ENCODE measurements at places on chromosomes 12 and 14. TPM values are rescaled to one million over a fixed set of nuclear protein-coding genes. Genes with fewer than 3 reads are reported as not detected.
A peak's percentile ranks its signal among the peaks of the same experiment; 100 is the strongest.

PGAM5 gene
- total RNA-seq: 33.3 TPM

OVCH1 gene
- total RNA-seq: not detected

SERPINA4 gene
- total RNA-seq: not detected

DNAJC22 gene
- total RNA-seq: 0.34 TPM

CABP1 gene
- total RNA-seq: 0.19 TPM

PRH2 gene
- not detected for total RNA-seq

CCDC175 gene
- not detected for total RNA-seq

PDE6H gene
- not detected for total RNA-seq

GATC gene
- total RNA-seq: 28.8 TPM

GALNT16 gene
- 6.3 TPM for total RNA-seq

BLOC1S1 gene
- 49.2 TPM for total RNA-seq

MGAT4C gene
- total RNA-seq: 1.2 TPM

P2RX7 gene
- not detected for total RNA-seq

- no peaks in the 10 kb centered on the region for H3K4me1 ChIP-seq
- H3K27me3 ChIP-seq: peaks cover 7% of the 10 kb centered on the region
- H3K4me3 ChIP-seq: no peak overlapping the region
- DNase-seq: no peak
- H3K36me3 ChIP-seq: no peaks in the 10 kb centered on the region
Observed at GRCh38 chr14:76829013-76829365, 2.8 kb downstream of the LRRC74A start.

- no peaks in the 10 kb centered on the region for H3K27me3 ChIP-seq
- H3K27ac ChIP-seq: no peak overlapping the region
- no peaks in the 10 kb centered on the region for H3K36me3 ChIP-seq
- DNase-seq: peak; percentile 3
Observed at GRCh38 chr14:88933191-88933590, 108.7 kb downstream of the TTC8 start.

- DNase-seq: no peak
- H3K27me3 ChIP-seq: no peaks in the 10 kb centered on the region
- H3K4me1 ChIP-seq: peaks cover 8% of the 10 kb centered on the region
- H3K4me3 ChIP-seq: no peak overlapping the region
- no peaks in the 10 kb centered on the region for H3K36me3 ChIP-seq
Observed at GRCh38 chr14:22449600-22449905, 139.5 kb downstream of the DAD1 start.

GRCh38 chr14:61567838-61568571, 127.3 kb upstream of the HIF1A start:
- H3K36me3 ChIP-seq: no peaks in the 10 kb centered on the region
- no peak overlapping the region for H3K4me3 ChIP-seq
- DNase-seq: no peak
- no peaks in the 10 kb centered on the region for H3K27me3 ChIP-seq
- H3K27ac ChIP-seq: peak overlapping the region; percentile 19

GRCh38 chr12:27453421-27453820, 6.9 kb downstream of the SMCO2 start:
- H3K4me1 ChIP-seq: no peaks in the 10 kb centered on the region
- H3K36me3 ChIP-seq: no peaks in the 10 kb centered on the region
- no peaks in the 10 kb centered on the region for H3K27me3 ChIP-seq
- H3K27ac ChIP-seq: no peak overlapping the region
- H3K4me3 ChIP-seq: no peak overlapping the region

DNA sequence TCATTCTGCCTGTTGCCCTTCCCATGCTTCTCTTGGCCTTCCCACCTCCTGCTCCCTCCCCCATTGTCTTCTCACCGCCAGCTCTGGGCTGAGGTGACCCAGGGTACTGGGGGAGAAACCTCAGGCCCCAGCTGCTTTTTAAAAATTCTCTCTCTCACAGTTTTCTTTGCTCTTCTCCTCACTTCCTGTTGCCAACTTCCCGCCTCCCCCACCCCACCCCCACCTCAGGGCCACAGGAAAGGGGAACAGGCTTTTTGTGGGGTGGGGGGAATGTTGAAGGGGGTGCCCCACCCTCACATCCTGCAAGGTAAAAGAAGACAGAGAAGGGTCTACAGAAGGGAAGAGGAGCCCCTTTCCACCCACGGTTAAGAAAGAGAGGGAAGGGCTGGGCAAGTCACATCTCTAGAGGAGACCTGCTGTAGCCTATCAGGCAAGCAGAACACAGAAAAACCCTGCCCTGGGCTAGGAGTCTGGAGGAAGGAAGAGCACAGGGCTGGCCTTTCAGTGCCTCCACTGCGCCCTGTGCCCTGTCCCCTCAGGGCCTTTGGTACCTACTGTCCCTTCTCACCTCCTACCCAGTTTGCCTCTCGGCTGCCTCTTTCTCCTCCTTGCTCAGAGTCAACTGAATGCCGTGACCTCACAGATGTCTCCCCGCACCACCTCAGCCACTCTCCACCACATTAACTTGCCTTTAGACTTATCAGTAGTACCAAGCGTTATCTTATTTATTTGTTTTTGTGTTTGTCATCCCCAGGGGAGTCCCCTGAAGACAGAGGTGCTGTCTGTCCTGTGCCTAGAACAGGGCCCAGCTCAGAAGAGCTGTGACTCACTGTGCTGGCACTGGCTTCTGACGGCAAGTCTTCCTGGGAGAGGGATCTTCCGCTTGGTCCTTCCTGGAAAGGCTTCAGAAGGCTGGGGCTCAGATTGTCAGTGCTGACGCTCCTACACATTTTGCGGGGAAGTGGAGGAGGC, 1.7 kb downstream of the ARHGAP9 start:
- H3K27ac ChIP-seq: no peak overlapping the region
- H3K4me3 ChIP-seq: no peak overlapping the region
- DNase-seq: peak; percentile 35
- no peaks in the 10 kb centered on the region for H3K36me3 ChIP-seq
- H3K27me3 ChIP-seq: peaks cover 45% of the 10 kb centered on the region

DNA sequence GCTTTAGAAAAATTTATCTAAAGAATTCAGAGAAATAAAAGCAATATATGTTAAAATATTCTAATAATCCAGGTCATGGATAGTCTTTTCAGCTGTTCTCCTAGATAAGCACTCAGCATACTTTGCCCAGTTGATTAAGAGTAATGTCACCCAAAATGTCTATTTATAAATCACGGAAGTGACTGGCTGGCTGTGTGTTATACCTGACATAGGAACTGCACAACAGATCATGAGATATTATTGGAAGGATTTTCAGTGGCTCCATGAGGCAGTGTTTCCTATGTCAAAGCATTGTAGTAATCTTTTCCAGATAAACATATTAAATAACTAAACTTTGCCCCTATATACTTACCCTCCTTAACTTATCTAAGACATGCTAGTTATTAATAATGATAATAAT, 128.8 kb downstream of the ITPR2 start:
- H3K27ac ChIP-seq: no peak overlapping the region
- DNase-seq: no peak
- H3K36me3 ChIP-seq: no peaks in the 10 kb centered on the region
- no peaks in the 10 kb centered on the region for H3K27me3 ChIP-seq

- H3K27me3 ChIP-seq: no peaks in the 10 kb centered on the region
- H3K36me3 ChIP-seq: no peaks in the 10 kb centered on the region
- peak; percentile 76 for DNase-seq
- peaks cover 14% of the 10 kb centered on the region for H3K4me1 ChIP-seq
- H3K4me3 ChIP-seq: no peak overlapping the region
Observed at GRCh38 chr12:27610374-27610773, 85.9 kb upstream of the REP15 start.

GRCh38 chr12:73421832-73422231, 1115.8 kb upstream of the ATXN7L3B start:
- H3K27ac ChIP-seq: no peak overlapping the region
- H3K4me3 ChIP-seq: no peak overlapping the region
- DNase-seq: peak; percentile 4
- no peaks in the 10 kb centered on the region for H3K36me3 ChIP-seq
- no peaks in the 10 kb centered on the region for H3K27me3 ChIP-seq
- no peaks in the 10 kb centered on the region for H3K4me1 ChIP-seq

DNA sequence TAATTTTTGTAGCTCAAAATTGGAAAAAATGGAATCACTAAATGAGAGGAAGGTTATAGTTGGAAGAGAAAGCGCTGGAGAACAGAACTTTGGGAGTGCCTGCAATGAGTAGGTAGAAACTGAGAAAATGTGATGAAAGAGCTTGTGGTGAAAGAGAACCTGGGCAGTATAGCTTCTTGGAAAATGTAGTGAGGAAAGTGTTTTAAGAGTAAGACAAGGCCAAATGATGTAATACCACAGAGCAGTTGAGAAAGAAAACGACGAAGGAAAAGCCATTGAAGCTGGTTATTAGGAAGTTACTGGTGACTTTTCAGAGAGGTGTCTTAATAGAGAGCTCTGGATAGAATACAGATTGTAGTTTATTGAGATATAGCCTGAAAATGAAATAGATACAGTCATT, 255.3 kb downstream of the AEBP2 start:
- H3K27ac ChIP-seq: no peak overlapping the region
- no peaks in the 10 kb centered on the region for H3K4me1 ChIP-seq
- H3K27me3 ChIP-seq: no peaks in the 10 kb centered on the region
- peak; percentile 20 for DNase-seq
- H3K4me3 ChIP-seq: no peak overlapping the region

- no peaks in the 10 kb centered on the region for H3K4me1 ChIP-seq
- peak; percentile 25 for DNase-seq
- H3K36me3 ChIP-seq: no peaks in the 10 kb centered on the region
- peak overlapping the region; percentile 65 for H3K4me3 ChIP-seq
- H3K27ac ChIP-seq: no peak overlapping the region
Observed at GRCh38 chr12:106903241-106903945, 52.3 kb upstream of the TMEM263 start.

DNA sequence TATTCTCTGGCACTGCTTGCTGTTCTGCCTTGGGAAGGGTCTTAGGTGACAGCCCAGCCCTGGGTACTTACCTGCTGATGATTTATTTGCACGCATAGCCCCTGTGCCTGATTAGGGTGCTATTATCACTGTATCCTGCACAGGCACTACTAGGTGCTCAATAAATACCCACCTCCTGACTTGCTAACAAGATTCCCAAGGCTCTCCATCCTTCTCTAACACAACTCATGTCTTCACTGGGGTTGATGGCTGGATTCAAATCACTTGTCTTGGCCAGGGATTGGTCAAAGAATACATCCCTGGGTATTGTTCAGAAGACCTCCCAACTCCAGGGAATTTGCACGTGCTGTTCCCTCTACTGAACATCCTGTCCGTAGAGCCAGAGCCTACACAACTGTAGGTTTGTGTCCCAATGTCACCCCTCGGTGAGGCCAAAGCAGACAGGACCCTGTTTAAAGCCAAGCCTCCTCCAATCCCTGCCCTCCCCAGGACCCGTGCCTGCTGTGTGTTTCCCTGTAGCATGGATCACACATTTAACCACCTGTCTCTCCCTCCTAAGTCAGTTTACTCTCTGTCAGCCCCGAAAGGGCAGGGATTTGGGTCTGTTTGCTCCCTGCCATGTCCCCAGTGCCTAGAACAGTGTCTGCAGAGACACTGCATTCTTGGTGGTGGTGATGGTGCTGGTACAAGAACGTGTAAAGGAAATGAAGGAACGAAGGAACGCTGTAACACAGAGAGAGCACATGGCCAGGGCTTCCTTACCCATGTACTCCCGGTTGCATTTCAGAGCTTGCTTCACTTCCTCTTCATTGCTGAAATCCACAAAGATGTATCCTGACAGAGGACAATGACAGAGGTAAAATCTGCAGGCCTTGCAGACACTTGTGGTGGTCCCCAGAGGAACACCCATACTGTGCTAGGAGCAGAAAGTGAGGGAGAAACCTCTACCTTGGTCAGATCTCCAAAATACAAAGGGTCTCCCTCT, 16.5 kb downstream of the RBM19 start:
- no peaks in the 10 kb centered on the region for H3K4me1 ChIP-seq
- DNase-seq: no peak
- no peak overlapping the region for H3K4me3 ChIP-seq
- H3K36me3 ChIP-seq: peaks cover 32% of the 10 kb centered on the region

GRCh38 chr14:33057585-33057984, 118.9 kb downstream of the NPAS3 start:
- no peaks in the 10 kb centered on the region for H3K27me3 ChIP-seq
- H3K4me3 ChIP-seq: no peak overlapping the region
- H3K4me1 ChIP-seq: peaks cover 9% of the 10 kb centered on the region
- H3K27ac ChIP-seq: no peak overlapping the region
- no peak for DNase-seq

- H3K4me1 ChIP-seq: no peaks in the 10 kb centered on the region
- peaks cover 13% of the 10 kb centered on the region for H3K27me3 ChIP-seq
- no peak for DNase-seq
- no peak overlapping the region for H3K27ac ChIP-seq
- H3K4me3 ChIP-seq: no peak overlapping the region
- no peaks in the 10 kb centered on the region for H3K36me3 ChIP-seq
Observed at GRCh38 chr12:109632342-109632741, 58.7 kb downstream of the MVK start.

- H3K4me3 ChIP-seq: no peak overlapping the region
- H3K27me3 ChIP-seq: no peaks in the 10 kb centered on the region
- H3K4me1 ChIP-seq: no peaks in the 10 kb centered on the region
- no peaks in the 10 kb centered on the region for H3K36me3 ChIP-seq
- DNase-seq: no peak
Observed at GRCh38 chr12:34396861-34397590, 374.7 kb downstream of the ALG10 start.

GRCh38 chr12:51905471-51906429, 1.6 kb upstream of the ACVRL1 start:
- H3K4me1 ChIP-seq: peaks cover 5% of the 10 kb centered on the region
- no peak overlapping the region for H3K4me3 ChIP-seq
- H3K27me3 ChIP-seq: no peaks in the 10 kb centered on the region
- no peak for DNase-seq

- H3K4me3 ChIP-seq: no peak overlapping the region
- no peak overlapping the region for H3K27ac ChIP-seq
- no peak for DNase-seq
- H3K4me1 ChIP-seq: peaks cover 10% of the 10 kb centered on the region
Observed at GRCh38 chr12:131917139-131917710, 11.9 kb upstream of the PUS1 start.

GRCh38 chr12:7114851-7115250, 5.8 kb upstream of the C1RL start:
- H3K27ac ChIP-seq: no peak overlapping the region
- no peaks in the 10 kb centered on the region for H3K36me3 ChIP-seq
- no peak overlapping the region for H3K4me3 ChIP-seq
- no peak for DNase-seq
- H3K27me3 ChIP-seq: no peaks in the 10 kb centered on the region

DNA sequence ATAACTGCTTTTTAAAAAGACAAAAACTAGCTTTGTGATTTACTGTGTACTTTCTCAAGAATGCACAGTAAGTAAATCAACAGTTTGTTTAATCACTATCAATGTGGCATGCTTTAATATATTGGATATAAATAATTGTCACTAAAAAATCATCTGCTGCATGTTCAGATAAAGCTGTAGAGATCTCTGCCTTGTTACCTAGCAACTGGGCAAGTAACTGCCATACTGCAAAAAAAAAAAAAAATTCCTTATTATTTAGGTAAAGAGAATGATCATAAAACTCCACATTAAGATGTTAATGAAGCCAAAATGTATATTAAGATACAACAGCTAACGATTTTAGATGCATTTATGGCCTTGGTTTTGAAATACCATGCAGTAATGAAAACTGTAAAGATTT, 237.4 kb downstream of the APAF1 start:
- no peaks in the 10 kb centered on the region for H3K36me3 ChIP-seq
- no peak overlapping the region for H3K27ac ChIP-seq
- no peaks in the 10 kb centered on the region for H3K27me3 ChIP-seq
- no peaks in the 10 kb centered on the region for H3K4me1 ChIP-seq
- H3K4me3 ChIP-seq: no peak overlapping the region

All from astrocyte (in vitro differentiated cells and primary cell).